ENCODE measurements at places on chromosomes 12 and 14. TPM values are rescaled to one million over a fixed set of nuclear protein-coding genes. Genes with fewer than 3 reads are reported as not detected.

The PSMC6 gene
- 70.0 TPM for total RNA-seq

The PIK3C2G gene
- not detected for total RNA-seq

DNA sequence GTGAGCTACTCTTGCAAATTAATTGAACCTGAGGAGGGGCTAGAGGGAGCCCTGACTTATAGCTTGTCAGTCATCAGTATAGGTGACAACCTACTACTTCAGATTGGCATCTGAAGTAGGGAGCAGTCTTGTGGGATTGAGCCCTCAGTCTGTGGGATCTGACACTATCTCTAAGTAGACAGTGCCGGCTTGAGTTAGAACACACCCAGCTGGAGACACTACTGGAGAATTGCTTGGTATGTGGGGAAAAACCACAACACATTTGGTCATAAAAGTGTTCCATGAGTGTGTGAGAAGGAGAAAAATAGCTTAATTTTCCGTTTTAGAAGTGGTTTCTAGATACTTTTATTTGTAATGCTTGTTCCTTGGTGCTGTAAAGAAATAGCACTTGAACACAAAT lies 30.5 kb upstream of the DDHD1 start:
- peak; percentile 22 for DNase-seq
- H3K36me3 ChIP-seq: no peaks in the 10 kb centered on the region
- no peak overlapping the region for H3K4me3 ChIP-seq
- H3K27ac ChIP-seq: no peak overlapping the region
- H3K27me3 ChIP-seq: no peaks in the 10 kb centered on the region

DNA sequence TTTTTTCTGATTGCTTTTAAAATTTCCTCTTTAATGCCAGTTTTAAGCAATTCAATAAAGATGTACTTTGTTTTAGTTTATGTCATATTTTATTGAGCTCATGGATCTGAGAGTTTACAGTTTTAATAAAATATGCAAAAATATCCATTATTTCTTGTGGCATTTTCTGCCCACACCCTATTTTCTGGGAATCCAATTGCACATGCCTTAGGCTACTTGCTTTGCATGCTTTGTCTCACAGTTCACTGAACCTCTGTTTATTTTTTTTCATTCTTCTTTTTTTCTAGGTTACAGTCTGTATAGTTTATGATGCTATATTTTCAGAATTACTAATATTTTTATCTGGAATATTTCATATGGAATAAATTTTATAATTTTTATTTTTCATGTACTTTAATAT lies 1258.0 kb downstream of the FSCB start:
- H3K4me3 ChIP-seq: no peak overlapping the region
- H3K4me1 ChIP-seq: no peaks in the 10 kb centered on the region
- H3K36me3 ChIP-seq: no peaks in the 10 kb centered on the region

DNA sequence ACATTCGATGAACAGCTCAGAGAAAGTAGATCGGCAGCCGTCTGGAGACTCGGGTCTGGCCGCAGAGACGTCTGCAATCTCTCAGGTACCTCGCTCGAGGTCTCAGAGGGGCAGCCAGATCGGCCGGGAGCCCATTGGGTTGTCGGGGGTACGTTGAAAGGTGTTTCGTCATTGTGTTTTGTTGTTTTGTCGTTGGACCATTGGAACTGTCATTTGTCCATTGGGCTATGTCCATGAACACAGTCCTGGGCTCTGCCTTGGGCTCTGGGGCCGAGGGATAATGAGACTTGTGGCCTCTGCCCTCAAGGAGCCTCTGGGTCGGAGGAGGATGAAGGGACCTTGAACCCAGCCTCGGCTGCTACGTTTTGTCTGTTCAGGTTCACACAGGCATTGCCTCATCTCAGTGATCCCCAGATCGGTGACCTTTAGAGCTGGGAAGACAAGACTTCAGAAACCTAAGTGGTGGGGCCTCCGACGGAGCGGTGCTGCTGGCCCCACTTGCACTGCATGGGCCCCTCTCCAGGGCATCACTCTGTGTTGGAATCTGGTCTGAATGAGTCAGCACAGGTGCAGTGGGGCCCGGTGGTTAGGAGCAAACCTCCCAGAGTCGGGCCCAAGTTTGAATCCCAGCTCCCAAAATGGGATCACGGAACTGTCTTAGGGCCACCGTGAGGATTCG lies 23.6 kb upstream of the MLXIP start:
- no peaks in the 10 kb centered on the region for H3K4me1 ChIP-seq
- no peak overlapping the region for H3K27ac ChIP-seq
- DNase-seq: no peak
- H3K36me3 ChIP-seq: no peaks in the 10 kb centered on the region

DNA sequence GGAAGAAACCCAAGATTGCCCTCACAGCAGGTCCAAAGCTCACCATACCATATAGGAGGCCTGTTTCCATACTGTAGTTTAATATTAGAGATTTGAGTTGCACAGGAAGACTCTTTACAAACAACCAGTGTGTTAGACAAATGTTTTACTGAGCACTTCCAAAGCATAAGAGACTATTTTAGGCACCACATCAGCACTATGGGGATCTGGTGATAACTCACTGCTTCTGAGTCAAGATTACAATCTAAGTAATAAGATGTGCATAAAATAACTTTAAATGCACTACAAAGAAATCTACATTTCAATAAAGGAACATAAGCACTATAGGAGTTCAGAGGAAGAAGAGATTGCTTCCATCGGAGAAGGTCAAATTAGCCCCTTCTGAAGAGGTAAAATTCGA lies 71.4 kb downstream of the SPPL3 start:
- no peak for DNase-seq
- no peak overlapping the region for H3K4me3 ChIP-seq
- no peaks in the 10 kb centered on the region for H3K36me3 ChIP-seq
- H3K4me1 ChIP-seq: no peaks in the 10 kb centered on the region
- H3K27ac ChIP-seq: no peak overlapping the region

DNA sequence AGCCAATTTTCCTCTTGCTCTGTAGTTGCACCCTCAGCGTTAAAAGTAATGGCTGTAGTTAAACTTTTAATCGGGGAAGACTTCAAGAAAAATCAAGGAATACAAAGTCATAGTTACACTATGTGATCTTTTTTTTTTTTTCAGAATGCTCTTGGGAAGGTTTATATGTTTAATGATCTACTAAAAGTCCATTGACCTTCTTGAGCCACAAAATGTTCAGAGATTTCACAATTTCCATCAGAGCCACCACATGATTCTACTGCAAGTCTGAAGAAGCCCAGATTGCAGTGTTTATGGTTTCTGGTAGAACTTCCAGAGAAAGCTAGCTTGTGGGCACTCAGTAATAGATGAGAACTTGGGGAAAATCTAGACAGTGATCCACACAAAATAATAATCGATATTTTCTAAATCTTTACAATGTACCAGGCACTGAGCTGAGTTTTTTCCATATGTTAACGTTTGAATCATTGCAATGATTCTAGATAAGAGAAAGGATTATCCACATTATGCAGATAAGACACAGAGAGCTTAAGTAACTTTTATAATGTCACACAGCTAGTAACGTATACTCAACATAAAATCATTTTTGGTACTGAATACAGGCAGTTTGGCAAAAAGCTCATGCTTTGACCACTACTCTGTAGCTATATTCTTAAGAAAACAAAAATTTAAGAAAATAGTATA lies 38.3 kb downstream of the GYS2 start:
- no peak overlapping the region for H3K4me3 ChIP-seq
- DNase-seq: no peak
- H3K4me1 ChIP-seq: no peaks in the 10 kb centered on the region
- no peak overlapping the region for H3K27ac ChIP-seq
- H3K27me3 ChIP-seq: no peaks in the 10 kb centered on the region

DNA sequence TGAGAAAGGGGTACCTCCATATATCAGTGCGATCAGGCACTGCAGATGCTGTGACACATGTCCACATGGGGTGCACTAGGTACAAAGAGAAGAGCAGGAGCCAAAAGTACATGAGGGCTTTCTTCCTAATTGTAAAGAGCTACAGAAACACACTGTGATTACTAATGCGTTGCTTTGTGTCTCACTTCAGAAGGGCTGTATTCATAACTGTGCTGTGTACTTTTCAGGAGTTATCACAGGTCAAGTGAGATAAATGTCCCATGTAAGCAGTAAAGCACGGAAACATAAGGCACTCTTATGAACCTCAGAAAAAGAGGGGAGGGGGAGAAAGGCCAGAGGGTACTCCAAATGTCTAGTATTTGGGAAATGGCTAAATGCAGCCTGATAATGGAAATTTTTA lies 10.6 kb downstream of the SPRING1 start:
- no peaks in the 10 kb centered on the region for H3K27me3 ChIP-seq
- H3K4me3 ChIP-seq: no peak overlapping the region
- H3K36me3 ChIP-seq: peaks cover 4% of the 10 kb centered on the region
- no peaks in the 10 kb centered on the region for H3K4me1 ChIP-seq
- DNase-seq: no peak
- no peak overlapping the region for H3K27ac ChIP-seq

GRCh38 chr12:109199324-109199723 lies 82.9 kb downstream of the ACACB start:
- no peak overlapping the region for H3K27ac ChIP-seq
- no peaks in the 10 kb centered on the region for H3K36me3 ChIP-seq
- H3K4me3 ChIP-seq: no peak overlapping the region
- DNase-seq: no peak

GRCh38 chr12:54988402-54989054 lies 4.0 kb upstream of the TESPA1 start:
- H3K27ac ChIP-seq: no peak overlapping the region
- no peak for DNase-seq
- H3K4me1 ChIP-seq: no peaks in the 10 kb centered on the region
- no peaks in the 10 kb centered on the region for H3K36me3 ChIP-seq

DNA sequence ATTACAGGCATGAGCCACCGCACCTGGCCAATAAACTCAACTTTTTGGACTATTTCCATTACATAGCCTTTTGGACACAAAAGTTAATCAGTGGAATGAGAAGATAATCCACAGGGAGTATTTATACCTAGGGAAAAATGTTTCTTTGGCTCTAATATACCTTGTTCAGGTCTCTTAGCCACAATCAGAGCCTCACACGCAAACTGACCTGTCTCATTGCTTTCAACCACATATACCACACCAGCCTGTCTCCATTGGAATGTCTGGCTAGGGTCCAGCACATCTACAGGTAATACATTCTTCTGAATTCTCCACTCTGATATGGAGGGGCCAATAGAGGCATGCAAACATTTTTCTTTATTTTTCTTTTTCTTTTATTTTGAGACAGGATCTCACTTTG lies 3.8 kb upstream of the RBMS2 start:
- no peaks in the 10 kb centered on the region for H3K27me3 ChIP-seq
- peaks cover 6% of the 10 kb centered on the region for H3K4me1 ChIP-seq
- no peak for DNase-seq

- H3K4me1 ChIP-seq: no peaks in the 10 kb centered on the region
- no peak overlapping the region for H3K4me3 ChIP-seq
- no peak for DNase-seq
- no peaks in the 10 kb centered on the region for H3K36me3 ChIP-seq
- H3K27ac ChIP-seq: no peak overlapping the region
Measured at GRCh38 chr14:75188520-75189268, 12.3 kb upstream of the TMED10 start.

DNA sequence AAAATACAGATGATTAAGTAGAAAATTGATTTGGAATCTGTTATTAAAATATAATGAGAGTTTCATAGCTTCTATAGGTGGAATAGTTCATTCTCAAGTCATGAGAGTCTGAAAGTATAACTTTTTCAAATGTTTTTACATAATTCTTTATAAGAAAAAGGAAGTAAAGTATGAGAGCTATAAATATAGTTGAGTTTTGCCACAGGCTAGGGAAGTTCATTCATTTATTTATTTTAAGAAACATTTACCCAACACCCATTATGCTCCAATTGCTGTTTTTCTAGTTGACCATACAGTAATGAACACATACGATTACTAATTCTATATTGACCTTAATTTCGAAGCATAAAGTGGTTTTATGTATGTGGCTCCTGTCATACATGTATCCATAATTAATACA lies 24.8 kb downstream of the LRRIQ1 start:
- DNase-seq: no peak
- no peaks in the 10 kb centered on the region for H3K36me3 ChIP-seq
- H3K4me3 ChIP-seq: no peak overlapping the region
- no peak overlapping the region for H3K27ac ChIP-seq

DNA sequence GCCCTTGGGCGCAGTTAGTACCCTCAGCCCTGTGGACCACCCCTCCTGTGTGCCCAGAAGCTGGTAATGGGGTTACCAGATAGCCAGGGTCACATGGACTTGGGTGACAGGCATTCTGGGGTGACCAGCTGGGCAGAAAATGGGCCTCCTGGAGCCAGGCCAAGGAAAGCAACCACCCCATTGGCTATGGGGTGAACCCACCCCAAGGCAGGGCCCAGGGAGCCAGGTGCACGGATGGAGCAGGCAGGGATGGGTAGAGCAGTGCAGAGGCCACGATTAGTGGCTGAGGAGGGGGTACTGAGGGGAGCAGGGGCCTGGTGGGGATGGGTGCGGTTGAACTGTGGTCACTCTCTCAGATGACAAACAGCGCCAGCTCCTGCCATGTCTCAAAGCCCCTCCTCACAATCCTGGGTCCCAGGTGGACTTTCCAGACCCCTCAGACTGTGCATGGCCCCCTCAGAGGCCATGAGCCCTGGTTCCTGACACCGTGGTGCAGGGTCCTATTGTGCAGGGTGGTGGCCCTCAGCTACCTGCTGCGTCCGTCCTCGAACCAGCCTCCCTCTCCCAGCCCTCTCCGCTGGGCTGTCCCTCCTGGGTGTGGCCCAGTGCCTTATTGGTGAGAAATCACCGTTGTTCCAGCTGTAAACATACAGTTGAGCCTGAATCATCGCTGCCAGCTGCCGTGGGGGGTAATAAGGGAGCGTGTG lies 23.4 kb upstream of the BEGAIN start:
- DNase-seq: peak; percentile 20
- no peak overlapping the region for H3K4me3 ChIP-seq
- H3K36me3 ChIP-seq: no peaks in the 10 kb centered on the region
- H3K4me1 ChIP-seq: peaks cover 2% of the 10 kb centered on the region
- H3K27me3 ChIP-seq: no peaks in the 10 kb centered on the region

DNA sequence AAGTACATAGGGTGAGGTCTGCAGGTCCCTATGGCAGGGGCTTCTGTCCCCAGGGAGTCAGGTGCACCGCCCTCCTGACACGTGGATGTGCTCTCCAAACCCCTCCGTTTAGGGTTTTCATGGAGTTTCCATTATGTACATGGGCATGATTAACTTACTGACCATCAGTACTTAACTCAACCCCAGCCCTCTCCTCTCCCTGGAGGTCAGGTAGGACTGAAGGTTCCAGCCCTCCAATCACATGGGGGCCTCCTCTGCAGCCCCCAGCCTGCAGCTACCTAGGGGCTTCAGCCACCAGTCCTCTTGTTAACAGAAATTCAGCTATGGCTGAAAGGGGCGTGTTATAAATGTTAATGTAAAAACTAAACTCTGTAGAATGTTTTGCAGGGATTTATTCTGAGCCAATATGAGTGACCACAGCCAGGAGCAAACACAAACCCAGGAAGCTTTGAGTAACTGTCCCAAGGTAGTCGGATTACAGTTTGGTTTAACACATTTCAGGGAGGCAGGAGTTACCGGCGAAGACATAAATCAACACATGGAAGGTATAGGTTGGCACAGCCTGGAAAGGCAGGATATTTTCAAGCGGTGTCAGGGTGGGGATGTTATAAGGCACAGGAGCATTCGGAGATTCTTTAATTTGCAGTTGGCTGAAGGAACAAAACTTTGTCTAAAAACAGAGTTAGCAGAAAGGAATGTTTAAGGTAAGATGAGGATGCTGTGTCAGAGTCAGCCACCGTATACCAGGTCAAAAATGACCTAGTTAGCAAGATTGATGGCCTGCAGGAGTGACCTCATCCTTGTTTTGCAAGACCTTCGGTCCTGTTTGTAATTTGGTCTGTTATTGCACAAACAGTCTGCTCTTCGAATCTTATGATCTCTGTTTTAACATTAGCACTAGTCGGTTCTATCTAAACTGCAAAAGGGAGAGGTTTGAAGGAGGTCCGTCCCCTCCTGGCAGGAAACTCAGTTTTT lies 75.2 kb downstream of the TNFAIP2 start:
- H3K27ac ChIP-seq: no peak overlapping the region
- H3K4me3 ChIP-seq: no peak overlapping the region
- peak; percentile 47 for DNase-seq
- H3K36me3 ChIP-seq: no peaks in the 10 kb centered on the region
